ENCODE measurements at places on chromosomes 5 and 9. TPM values are rescaled to one million over a fixed set of nuclear protein-coding genes. Genes with fewer than 3 reads are reported as not detected.

The ACOT12 gene
- not detected for total RNA-seq

The UGT3A1 gene
- total RNA-seq = not detected

The GNA14 gene
- total RNA-seq = 1.9 TPM

The HSD17B4 gene
- total RNA-seq = 277 TPM

The SCGB3A2 gene
- total RNA-seq = not detected

The GPR150 gene
- total RNA-seq = 0.33 TPM

The SEMA5A gene
- total RNA-seq = 36.5 TPM

The LCN9 gene
- not detected for total RNA-seq

The ADRA1B gene
- total RNA-seq = 1.7 TPM

The PCSK1 gene
- 0.57 TPM for total RNA-seq

The QRFP gene
- not detected for total RNA-seq

The PCDHB5 gene
- total RNA-seq = 2.4 TPM

The SLC22A4 gene
- 0.66 TPM for total RNA-seq

The ADGRD2 gene
- not detected for total RNA-seq

The SPATA31C1 gene
- total RNA-seq = not detected

The IRX1 gene
- 3.3 TPM for total RNA-seq

The LCNL1 gene
- not detected for total RNA-seq

The TNFSF8 gene
- 7.9 TPM for total RNA-seq

The NLN gene
- 21.2 TPM for total RNA-seq

The SARDH gene
- total RNA-seq = 0.34 TPM

The CLIC3 gene
- 1.8 TPM for total RNA-seq

The RANBP17 gene
- total RNA-seq = 4.4 TPM

The TXNDC8 gene
- total RNA-seq = not detected

The RGS14 gene
- 16.4 TPM for total RNA-seq

The SOX30 gene
- total RNA-seq = not detected

The YIPF5 gene
- total RNA-seq = 47.9 TPM

The GRXCR2 gene
- total RNA-seq = not detected

The FCN1 gene
- 10.5 TPM for total RNA-seq

The MRPS2 gene
- 25.0 TPM for total RNA-seq

The PALM2AKAP2 gene
- total RNA-seq = 59.9 TPM

The PRSS3 gene
- not detected for total RNA-seq
